Right kidney (tissue), 9 donors: ENCODE measurements at places on chromosomes 1 and 21.

DNA sequence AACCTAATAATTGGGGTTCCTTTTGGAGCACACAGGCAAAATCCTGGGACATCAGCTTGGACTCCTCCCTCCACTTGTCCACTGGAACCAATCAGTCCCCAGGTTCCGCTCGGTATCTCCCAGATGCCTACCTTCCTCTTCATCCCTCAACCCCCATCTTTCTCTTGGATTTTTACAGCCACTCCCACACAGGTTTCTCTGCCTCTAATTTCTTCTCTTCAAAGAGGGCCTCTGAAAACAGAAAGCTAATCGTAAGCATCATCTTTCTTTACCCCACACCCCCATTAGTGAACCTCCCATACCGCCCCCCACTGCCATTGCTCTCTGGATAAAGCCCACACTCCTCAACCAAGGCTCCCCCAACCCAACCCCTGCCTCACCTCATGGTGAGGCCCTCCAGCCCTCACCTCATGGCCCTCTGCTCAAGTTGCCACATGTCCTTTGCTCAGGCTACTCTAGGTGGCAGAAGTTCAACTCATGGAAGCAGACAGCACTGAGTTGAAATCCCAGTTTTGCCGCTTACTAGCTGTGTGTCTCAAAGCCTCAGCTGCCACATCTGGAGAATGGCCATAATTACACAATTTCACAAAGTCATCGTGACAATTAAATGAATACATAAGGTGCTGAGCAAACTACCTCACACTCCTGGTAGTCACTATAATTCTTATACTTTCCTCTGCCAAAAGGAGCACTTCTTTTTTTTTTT is 18.1 kb upstream of the WASF2 start:
- DNase-seq: no peak

GRCh38 chr1:226255380-226255779 is 31.9 kb downstream of the MIXL1 start:
- DNase-seq: no peak

DNA sequence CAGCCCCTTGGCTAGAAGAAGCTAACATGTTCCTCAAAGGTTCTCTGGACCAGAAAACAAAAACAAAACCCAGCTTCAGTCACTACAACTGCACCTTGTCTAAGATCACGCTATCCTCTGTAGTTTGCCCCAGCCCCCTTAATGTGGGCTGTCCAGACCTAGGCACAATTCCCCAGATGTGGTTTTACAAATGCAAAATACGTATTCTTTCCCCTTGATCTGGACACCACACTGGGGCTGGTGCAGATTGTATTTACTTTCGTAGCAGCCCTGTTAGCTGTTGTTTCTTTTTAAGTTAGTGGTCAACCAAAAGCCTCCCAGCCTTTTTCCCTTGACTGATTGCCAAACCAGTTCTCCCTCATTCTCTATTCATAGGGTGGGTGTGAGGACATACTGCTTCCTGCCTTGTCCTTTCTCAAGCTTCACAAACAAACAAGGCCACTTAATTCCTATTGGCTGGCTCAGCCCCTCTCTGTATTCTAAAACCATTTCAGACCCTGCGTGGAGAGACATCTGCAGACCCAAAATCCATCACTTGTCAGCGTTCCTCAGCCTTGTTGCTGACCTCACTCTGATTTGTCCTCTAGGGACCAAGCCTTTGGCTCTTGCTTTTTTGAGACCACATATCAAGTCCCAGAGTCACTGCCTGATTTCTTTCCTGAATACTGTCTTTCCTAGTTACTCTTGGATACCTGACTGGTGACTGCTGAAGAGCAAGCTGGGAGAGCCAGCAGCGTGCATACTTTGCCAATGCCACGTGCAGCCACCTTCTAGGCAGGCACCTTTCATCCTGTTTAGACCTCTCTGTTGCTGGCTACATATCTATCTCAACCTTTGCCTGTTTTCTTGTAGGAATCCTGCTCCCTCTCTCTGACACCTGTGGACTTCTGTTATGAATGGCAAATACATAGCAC is 96.4 kb upstream of the RAB3GAP2 start:
- DNase-seq: peak; percentile 31

DNA sequence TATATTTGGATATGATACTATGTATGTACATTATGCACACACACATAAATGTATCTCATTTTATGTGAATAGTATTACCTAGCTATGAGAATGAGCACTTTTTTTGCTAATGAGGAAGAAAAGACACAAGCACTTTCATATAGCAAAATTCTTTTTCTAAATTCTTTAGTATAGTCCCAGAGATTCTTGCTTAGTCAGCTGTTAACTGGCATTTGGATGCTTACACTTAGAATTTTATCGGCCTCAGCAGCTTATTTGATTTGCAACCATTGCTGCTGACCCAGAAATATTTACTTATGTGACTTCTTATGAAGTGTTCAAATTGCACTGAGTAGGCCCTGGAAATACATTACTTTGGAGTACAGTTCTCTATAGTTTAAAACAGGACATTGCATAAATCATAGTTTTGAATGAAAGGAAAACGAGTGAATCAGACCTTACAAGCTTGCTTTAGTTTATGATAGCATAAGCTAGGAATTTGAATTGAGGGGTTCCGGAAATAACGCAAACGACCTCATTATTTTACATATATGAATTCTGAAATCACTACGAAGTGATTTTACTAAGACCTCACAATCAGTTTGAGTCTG is 653.9 kb upstream of the NEGR1 start:
- DNase-seq: no peak

DNA sequence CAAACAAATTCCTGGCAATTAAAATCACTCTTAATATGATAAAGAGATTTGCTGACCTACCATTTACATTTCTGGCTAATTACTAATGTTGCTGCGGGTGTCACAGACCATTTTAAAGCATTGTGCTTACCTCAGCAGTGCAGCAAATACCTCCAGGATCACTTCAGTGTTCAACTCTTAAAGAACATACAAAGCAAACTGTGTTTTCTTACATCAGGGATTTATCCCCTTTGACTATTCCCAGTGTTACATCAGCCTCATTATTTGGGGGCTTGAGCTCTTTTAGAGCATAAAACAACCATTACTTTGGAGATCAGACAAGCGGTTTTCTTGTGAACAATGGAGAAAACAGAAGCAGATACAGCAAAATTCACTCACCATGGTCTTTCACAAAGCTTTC is 185.4 kb downstream of the LYPLAL1 start:
- no peak for DNase-seq

DNA sequence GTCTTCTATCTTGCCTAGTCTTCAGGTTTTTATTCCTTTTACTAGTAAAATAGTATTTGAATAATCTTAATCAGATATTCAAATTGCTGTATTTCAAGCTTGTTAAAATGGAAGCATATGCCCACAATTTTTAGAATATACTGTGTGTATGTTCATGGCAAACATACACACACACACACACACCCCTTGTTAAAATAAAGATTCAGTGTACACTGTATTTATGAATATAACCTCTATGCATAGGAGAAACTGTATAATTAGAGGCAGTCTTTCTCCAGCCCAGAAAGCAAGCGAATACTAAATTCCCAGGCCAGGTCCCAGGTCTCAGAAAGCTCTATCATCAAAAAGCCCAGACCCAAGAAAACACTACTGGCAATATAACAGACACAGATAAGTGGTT is 57.8 kb downstream of the JAK1 start:
- DNase-seq: no peak

- DNase-seq: no peak
Measured at GRCh38 chr1:113592230-113592629, 167.1 kb downstream of the PHTF1 start.
